Bronchial smooth muscle cell (primary cell): ENCODE measurements at places on chromosomes 16 and 17. TPM values are rescaled to one million over a fixed set of nuclear protein-coding genes. Genes with fewer than 3 reads are reported as not detected.

Gene MPRIP
- 73.4 and 99.5 TPM in 2 replicates for total RNA-seq

Gene DRC3
- total RNA-seq = 0.32 and 2.1 TPM in 2 replicates

Gene SMG6
- total RNA-seq = 32.0 and 33.2 TPM in 2 replicates

Gene SPG7
- total RNA-seq = 124 and 126 TPM in 2 replicates

Gene SCPEP1
- 58.2 and 98.1 TPM in 2 replicates for total RNA-seq

Gene LPO
- not detected in 2 replicates for total RNA-seq

Gene CRYBA1
- not detected in 2 replicates for total RNA-seq

Gene OR1A2
- not detected in 2 replicates for total RNA-seq

Gene LRRC36
- total RNA-seq = 0.32 TPM in 1 of 2 replicates, not detected in the other

Gene USP6
- under 0.01 TPM in 1 of 2 replicates, not detected in the other for total RNA-seq

Gene BCL6B
- total RNA-seq = under 0.01 and 0.16 TPM in 2 replicates

Gene GNG13
- not detected in 2 replicates for total RNA-seq

Gene USP43
- 0.09 TPM in 1 of 2 replicates, not detected in the other for total RNA-seq

Gene SLFN12L
- under 0.01 and 0.16 TPM in 2 replicates for total RNA-seq

Gene ZG16
- not detected in 2 replicates for total RNA-seq

Gene ACSM2A
- not detected in 2 replicates for total RNA-seq

Gene KRT34
- total RNA-seq = not detected in 2 replicates

Gene CCDC92B
- total RNA-seq = under 0.01 TPM in 1 of 2 replicates, not detected in the other

Gene AANAT
- total RNA-seq = not detected in 2 replicates

Gene RAB11FIP4
- 0.16 and 3.6 TPM in 2 replicates for total RNA-seq

Gene TANGO6
- 17.7 and 29.5 TPM in 2 replicates for total RNA-seq

Gene SOST
- 0.09 TPM in 1 of 2 replicates, not detected in the other for total RNA-seq

Gene FOXF1
- 7.1 TPM in 2 replicates for total RNA-seq

Gene STAC2
- under 0.01 TPM in 1 of 2 replicates, not detected in the other for total RNA-seq

Gene TAF1C
- total RNA-seq = 10.6 and 14.4 TPM in 2 replicates

Gene SBK1
- total RNA-seq = not detected in 2 replicates

Gene LDHD
- total RNA-seq = 0.43 and 2.5 TPM in 2 replicates

Gene HEATR9
- not detected in 2 replicates for total RNA-seq

Gene TP53TG3F
- not detected in 2 replicates for total RNA-seq

Gene CENPT
- 21.2 and 22.5 TPM in 2 replicates for total RNA-seq

Gene SCARF1
- 0.86 and 1.3 TPM in 2 replicates for total RNA-seq

Gene ABCA3
- total RNA-seq = 0.26 and 0.47 TPM in 2 replicates

Gene JPH3
- under 0.01 TPM in 1 of 2 replicates, not detected in the other for total RNA-seq

Gene KRTAP9-2
- total RNA-seq = not detected in 2 replicates

Gene RUNDC3A
- 0.17 and 0.32 TPM in 2 replicates for total RNA-seq

Gene KRTAP16-1
- not detected in 2 replicates for total RNA-seq

Gene ACE
- 12.6 and 18.0 TPM in 2 replicates for total RNA-seq
